Hematopoietic multipotent progenitor cell treated with erythropoietin and hydrocortisone succinate and interleukin-3 and kit ligand, for 15 days (in vitro differentiated cells): ENCODE measurements at places on chromosomes 6 and 20.

DNA sequence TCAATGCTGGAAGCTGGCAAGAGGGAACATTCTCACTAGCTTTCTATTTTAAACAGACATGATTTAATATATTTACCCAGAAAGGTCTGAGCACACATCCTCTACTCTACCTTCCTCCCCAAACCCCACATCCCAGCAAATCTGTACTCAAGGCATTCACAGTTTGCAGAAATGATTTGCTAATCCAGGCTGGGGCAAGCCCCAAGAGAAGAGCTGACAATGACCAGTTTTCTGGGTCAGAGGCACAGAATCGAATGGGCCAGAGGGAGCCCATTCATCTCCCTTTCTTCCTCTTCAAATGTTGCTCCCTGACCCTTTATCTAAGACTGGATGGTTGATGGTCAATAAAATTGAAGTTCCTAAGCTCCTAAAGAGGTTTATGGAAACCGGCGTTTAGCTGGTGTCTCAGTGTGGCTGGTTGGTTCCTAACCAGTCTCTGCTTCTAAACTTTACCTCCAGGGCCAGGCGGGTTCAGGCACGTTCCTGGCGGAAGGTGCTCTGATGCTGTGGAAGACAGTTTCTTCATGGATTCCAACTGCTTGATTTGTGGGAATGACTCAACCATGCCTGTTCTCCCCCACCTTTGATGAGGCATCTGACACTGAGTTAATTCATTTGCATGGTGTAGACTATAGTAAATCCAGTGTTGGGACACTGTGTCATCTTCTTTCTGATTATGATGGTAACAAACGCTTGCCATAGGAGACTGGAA is 96.4 kb upstream of the IYD start:
- DNase-seq, result no peak

- no peak for DNase-seq
Measured at GRCh38 chr6:56378966-56379585, 131.7 kb upstream of the COL21A1 start.

DNA sequence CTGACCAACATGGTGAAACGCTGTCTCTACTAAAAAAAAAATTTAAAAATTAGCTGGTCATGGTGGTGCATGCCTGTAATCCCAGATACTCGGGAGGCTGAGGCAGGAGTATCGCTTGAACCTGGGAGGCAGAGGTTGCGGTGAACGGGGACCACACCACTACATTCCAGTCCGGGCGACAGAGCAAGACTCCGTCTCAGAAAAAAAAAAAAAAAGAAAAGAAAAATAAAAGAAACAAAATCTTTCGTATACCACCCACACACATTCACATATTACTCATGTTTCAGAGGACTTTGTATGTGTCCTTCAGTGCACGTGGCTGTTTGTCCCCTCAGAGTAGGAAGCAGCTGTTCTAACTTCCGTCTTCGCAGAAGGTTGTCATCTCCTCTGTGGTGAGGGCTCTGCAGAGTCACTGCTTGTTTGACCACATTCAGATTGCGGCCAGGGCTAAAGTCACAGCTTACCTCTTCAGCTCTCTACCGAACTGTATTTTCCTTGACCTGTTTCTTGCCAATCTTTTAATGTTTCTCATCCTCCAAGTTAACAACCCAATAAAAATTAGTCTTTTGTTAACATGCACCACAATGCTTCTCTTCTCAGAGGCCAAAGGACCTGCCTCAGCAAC is 36.6 kb upstream of the HIVEP1 start:
- DNase-seq, result no peak

DNA sequence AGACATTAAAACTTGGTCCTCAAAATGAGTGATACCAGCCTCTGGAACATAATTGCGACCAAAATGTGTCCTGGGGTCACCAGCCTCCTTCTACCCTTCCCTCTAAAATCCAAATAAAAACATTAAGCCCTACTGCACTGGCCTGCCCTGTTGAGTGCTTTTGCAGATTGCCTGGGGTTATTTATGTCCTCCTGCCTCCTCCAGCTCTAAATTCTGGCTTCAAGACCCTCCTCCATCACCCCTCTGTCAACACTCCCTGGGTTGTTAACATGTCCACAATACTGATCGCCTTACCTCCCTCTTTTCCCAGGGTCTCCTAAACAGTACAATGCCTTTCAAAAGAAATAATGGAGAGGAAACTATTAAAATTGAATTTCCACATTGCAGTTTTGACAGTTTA is 327.5 kb downstream of the NRN1 start:
- DNase-seq, result no peak

DNA sequence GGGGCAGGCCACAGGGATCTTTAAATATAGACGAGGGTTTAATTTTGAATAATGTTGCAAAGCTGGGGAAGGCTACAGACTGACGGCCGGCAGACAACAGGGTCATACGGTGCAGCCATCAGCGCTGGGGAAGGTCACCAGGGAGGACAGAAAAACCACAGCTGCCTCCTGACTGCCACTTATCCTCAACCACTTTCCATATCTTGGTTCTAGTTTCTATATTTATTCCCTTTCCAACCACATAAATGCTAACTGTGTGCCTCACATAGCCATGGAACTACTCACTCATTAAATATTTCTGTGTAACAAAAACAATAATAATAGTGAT is 85.7 kb upstream of the AGPAT4 start:
- DNase-seq, result no peak

DNA sequence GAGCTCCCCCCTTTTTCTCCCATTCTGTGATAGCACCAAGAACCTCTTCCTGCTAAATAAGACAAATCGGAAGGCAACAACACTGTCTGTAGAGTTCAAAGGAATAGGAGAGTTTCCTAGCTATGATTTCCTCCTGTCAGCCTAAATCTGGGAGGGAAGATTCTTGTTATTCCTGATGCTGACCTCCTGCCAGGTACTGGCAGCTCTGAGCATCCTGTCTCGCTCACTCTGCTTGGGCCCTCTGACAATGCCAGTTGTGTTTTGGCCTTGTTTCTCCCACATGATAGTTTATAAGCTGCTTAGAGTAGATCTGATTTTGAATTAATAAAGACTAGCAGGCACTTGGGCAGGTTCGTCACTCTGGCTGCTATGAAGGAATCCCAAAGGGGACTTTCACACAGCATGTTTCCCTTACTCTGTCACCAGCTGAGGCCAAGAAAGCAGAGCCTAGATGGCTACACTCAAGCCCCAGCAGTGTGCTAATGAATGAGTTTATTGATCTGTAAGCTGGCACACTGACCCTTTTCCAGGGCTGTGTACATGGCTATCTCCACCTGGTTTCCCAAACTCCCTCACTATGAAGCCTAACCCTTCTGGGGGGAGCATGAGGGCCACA is 52.3 kb downstream of the UQCC1 start:
- no peak for DNase-seq

DNA sequence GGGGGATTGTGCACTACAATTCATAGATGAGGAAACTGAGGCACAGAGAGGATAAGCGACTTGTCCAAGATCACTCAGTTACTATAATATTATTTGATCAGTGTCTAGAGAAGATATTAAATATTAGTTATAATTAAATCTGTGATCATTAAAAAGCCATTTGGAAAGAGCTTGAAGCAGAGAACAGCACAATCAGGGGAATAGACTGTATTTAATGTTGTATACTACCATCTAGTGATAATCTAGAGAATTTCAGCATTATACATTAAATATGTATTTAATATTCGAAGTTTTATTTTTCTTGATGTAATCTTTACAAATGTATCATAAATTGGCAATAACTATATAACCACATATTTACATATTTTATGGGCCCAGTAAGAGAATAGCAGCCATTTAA is 20.1 kb upstream of the MTCL3 start:
- DNase-seq, result no peak

DNA sequence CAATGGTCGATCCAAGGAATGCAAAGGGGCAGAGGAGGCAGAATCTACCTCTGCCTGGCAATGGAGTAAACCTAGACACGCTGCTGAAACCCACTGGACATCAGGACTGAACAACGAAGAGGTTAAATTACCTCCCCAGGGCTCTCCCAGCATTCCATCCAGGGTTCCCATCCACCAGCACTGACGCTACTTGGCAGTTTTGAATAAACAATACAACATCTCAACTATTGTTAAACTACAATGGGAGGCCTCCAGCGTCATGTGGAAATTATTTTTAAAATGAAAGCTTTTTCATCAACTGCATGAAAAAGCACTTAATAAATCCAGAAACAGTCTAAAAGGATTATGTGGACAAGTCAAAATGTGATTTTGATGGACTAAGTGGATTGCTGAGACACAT is 96.8 kb upstream of the NHSL1 start:
- no peak for DNase-seq

DNA sequence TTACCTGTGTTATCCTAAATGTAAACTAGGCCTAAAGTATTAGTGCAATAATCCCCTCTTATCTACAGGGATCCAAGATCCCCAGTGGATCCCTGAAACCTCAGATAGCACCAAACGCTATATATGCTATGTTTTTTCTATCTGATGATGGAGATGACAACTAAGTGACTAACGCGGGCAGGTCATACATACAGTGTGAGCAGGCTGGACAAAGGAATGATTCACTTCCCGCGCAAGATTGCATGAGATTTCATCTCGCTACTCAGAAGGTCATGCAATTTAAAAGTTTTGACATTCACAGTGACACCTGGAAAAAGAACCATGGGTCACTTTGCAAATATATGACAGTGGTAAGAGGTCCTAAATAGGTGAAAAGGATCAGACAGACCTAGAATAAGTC is 875.9 kb downstream of the HACE1 start:
- no peak for DNase-seq

- DNase-seq, result no peak
Measured at GRCh38 chr6:88426005-88426404, 259.9 kb upstream of the CNR1 start.

GRCh38 chr6:97304701-97305100 is 21.7 kb upstream of the MMS22L start:
- no peak for DNase-seq

GRCh38 chr6:3291346-3291745 is 32.6 kb downstream of the PSMG4 start:
- no peak for DNase-seq

- no peak for DNase-seq
Measured at GRCh38 chr6:166056637-166057036, 111.0 kb downstream of the TBXT start.

- DNase-seq, result no peak
Measured at GRCh38 chr6:155974811-155975323, 519.2 kb upstream of the NOX3 start.

DNA sequence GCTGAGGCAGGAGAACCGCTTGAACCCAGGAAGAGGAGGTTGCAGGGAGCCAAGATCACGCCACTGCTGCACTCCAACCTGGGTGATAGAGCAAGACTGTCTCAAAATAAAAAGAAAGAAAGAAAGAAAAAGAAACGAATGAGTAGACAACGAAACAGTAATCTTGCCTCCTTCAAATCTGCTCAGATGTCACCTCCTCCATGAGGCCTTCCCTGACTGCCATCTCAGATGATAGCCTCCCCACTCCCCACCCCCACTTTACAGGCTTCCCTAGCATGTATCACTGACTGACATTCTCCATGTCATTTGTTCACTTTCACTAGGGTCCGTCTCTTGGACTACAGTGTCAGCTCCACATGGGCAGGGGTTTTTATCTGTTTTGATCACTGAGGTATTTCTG is 36.4 kb downstream of the C20orf203 start:
- no peak for DNase-seq

GRCh38 chr20:965956-966355 is 36.2 kb downstream of the RSPO4 start:
- no peak for DNase-seq

DNA sequence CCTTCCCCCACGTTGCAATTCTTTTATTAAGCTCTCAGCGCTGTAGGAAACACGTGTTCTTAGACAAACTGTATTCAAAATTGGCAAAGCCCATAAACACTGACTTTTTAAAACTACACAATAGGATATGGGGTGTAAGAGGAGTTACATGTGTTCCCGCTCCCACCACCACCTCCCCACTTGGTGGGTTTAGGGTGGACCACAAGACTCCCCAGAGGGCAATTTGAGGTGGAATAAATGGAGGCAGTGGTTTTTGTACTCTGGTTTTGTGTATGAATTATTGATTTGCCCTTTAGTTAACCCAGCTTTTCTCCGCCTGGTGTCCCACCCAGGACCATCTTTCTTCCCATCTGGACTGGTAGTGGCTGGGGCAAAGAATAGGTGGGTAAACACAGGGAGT is 3.7 kb downstream of the UQCC2 start:
- no peak for DNase-seq
